ENCODE measurements at places on chromosomes 11 and 22. TPM values are rescaled to one million over a fixed set of nuclear protein-coding genes. Genes with fewer than 3 reads are reported as not detected.

DNA sequence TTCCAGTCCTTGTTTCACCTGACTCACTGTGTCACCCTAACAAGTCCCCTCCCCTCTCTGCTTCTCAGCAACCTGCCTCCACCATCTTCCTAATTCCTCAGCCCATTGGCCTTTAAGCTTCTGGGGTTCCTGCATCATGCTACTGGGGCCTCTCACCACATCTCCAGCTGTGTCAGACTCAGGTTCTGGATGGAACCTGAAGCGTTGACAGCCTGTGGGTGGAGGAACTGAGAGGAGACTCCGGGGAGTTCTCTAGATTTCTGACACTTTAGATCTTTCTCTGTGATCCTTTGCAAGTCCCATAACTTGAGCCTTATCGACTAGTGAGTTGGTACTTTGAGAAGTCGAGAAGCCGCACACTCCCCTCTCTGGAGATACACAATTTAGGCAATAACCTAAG, 11.6 kb upstream of the SLC5A1 start:
- no peak for DNase-seq

DNA sequence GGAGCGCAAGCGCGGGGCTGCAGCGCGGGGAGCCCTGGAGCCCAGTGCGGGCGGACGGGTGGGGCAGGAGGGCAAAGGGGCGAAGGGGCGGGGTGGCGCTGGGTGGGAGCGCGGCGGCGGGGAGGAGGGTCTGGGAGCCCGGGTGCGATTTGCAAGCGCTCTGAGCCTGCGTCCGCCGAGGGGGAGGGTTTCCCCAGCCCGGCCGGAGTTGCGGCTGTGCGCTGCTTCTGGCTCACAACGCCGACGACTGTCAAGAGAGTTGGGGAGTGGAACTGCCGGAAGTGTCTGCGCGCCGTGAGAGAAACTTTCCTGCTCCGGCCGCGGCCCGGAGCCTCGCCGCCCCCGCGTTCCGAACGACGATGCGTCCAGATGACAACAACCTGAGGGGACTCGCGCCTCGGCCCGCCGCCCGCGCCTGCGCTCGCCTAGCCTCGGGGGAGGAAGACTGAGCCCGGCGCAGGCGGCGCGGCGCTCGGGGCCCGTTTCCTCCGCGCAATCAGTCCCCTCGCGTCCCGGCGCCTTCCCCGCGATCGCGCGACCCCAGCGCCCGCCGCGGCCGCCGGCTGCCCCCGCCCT, at the start of gene ARHGAP42:
Gene ARHGAP42, plus strand, starts transcription at position 235 of the 576 bp plus-strand sequence. CDS start 391 bp downstream, outside the sequence.
- no peak for DNase-seq

DNA sequence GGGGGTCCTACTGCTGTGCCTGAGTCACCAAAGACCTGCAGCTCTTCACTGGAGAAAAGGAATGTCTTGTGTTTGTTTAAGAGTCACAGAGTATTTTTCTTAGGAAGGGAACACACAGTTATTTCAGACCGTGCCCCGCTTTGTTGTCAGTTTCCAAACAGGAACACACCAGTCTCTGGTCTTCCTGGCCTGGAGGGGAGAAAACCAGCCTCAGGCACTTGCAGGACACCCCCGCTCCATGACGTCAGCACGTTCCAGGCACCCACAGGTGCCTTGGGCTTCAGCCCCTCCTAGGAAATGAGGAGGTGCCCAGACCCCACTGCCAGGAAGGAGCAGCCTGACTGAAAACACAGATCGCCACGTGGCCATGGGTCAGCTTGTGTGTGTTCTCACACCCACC, 5.4 kb downstream of the DEAF1 start:
- DNase-seq: no peak

DNA sequence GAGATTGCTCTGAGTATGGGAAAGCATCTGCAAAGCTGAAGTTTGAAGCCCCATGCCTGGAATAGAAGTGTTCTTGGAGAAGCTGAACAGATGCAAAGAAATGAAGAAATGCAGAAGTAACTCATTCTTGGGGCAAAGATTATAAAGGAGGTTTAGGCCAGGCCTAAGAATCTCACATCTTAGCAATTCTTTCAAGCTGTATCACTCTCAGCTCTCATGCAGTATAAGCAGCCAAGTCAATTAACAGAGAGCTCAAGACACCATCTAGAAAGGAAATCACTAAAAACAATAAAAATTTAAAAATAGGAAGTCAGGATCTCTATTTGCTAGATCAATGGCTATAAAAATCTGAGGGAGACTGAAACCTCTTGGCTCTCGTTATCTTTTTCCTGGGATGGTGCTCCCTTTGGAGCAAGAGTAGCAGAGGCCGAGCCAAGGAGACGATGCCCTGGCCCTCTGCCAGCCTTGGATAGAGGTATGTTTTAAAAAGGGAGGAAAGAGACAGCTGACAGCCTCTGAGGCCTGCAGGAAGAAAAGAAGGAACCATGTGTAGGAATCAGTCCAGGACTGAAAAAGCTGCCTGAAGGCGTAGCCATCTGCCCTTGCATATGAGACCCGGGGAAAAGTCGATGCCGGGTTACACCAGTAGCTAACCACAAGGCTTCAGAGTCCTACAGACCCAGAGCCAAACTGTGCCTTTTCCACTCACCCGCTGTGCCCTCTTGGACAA, 229.8 kb downstream of the BLID start:
- DNase-seq: no peak

DNA sequence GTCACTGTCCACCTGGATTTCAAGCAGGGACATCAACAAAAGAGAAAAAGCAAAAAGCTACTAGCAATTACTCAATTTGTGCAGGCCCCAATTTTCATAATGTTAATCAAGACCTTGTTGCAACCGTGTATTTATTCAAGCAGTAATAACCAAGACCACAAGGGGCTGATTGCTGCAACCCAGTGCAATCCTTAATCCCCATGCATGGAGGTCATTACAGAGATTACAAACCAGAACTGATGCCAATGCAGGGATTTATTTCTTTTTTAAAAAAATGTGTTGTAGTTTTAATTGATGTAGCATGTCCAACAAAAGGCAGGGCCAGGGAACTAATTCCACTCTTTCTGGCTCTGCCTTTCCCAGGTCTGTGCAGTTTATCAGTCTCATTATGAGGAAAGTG, 18.4 kb downstream of the TECTA start:
- no peak for DNase-seq

- DNase-seq: no peak
These were observed 56.1 kb upstream of the NARS2 start for GRCh38 chr11:78630561-78631303.

- DNase-seq: no peak
These were observed 4.6 kb upstream of the CCDC188 start for GRCh38 chr22:20155330-20156041.

DNA sequence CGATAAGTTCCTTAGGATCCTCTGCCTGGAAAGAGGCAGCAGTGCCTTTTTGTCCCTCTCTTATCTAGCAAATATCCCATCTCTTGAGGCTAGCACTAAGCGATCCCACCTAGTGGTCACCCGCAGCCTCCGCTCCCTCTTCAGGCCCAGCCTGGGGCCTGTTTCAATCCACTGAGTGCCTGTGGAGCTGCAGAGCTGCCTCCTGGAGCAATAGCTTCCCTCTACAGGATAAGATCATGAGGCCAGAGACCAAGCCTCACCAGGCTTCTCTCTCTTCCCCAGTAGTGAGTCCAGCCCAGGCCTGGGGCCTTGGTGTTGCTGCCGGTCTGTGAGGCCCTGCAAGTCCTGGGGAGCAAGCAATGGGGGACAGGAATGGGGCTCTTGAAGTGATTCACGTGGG, 65.8 kb downstream of the SLC22A12 start:
- DNase-seq: no peak

DNA sequence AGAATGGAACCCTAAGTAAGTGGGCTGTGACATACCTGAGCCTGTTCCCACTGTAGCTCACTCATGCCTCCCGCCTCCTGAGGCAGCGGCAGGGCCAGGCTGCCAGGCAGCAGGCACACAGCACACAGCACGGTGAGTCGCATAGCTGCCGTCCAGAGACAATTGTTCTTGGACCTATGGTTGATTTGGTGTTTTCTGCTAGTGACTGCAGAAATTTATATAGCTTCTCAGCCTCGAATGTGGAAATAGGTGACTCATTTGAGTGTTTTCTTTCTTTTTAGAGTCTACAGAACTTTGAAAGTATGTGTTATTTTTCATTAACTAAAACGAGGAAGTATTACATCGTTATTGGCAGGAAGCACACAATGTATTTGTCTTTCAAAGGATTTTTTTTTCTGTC, at the start of gene MMP7:
Gene MMP7, minus strand, starts transcription at position 190 of the 400 bp plus-strand sequence. Its CDS starts 47 bp downstream, at position 143.
- DNase-seq: no peak

DNA sequence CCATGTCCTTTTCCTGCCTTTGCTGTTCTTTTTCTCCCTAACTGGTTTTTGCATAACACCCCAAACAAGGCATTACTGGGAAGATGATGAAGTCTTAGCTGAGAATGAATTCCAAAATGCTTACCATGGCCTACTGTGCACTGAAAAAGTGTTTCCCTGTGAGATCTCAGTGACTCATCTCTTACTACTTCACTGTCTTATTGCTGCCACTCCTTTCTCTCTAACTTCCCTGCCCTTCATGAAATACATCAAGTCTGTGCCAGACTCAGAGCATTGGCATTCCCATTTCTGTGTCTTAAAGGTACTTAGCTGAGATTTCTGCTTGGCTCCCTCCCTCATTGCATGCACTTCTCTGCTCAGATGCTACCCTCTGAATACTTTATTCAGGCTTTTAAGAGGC, 49.1 kb upstream of the MUC15 start:
- no peak for DNase-seq

GRCh38 chr11:131612533-131612932, 242.1 kb downstream of the NTM start:
- DNase-seq: no peak

GRCh38 chr22:35140879-35141745, 75.2 kb downstream of the ISX start:
- DNase-seq: no peak

GRCh38 chr22:22408731-22409696, 99.5 kb downstream of the ZNF280B start:
- no peak for DNase-seq

DNA sequence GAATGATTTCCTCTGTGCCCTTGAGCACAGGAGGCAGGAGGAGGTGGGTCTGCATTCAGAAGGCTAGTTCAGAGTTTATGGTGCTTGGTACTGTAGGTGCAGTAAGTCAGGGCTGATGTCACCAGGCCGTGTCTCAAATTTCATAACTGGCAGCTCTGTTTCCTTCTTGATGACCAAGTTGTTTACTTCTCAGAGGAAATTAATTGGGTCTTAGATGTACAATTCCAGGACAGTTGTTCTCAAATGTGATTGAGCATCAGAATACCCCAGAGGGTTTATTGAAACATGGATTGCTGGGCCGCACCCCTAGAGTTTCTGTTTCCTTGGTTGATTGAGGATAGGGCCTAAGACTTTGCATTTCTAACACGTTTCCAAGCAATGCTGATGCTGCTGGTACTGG, 6.2 kb downstream of the AMOTL1 start:
- no peak for DNase-seq

DNA sequence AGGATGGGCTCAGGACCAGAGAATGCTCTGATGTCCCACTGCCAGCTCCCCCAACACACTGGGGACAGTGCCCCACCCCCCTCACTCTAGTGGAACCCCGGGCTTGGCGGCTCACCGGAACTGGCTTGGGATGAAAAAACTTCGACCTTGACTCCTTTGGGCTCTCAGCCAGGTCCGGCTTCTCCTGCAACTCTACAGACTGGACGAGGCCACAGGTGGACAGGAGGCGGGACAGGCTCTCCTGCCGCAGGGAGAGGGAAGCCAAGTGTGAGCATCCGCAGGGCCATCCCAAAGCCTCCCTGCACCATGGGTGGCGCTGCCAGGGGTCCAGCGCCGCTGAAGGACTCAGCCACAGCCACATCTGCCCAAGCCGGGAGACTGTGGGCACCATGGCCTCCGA, 3.7 kb downstream of the RRP7A start:
- no peak for DNase-seq

- DNase-seq: no peak
These were observed 9.8 kb downstream of the MMP20 start for GRCh38 chr11:102615077-102615893.

GRCh38 chr11:121439337-121439736, 12.8 kb upstream of the SORL1 start:
- DNase-seq: no peak

GRCh38 chr11:2591805-2592204, 108.0 kb downstream of the KCNQ1OT1 start:
- DNase-seq: no peak

DNA sequence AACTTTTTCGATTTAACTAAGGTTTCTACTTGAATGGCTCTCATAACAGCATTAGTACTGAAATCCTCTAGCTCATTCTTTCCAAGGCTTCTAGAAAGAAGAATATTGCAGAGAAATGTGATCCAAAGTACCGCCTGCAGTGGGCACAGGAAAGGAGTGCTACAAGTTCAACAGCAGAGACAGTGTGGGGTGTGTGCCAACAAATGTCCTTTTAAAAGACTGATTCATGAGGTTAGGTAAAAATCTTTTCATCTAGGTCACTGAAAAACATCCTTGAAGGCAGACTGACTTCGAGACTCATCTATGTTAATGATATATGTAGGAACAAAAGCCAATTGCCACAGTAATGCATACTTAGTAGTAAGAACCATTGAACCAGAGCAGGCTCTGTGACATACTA, 349.1 kb upstream of the PITPNB start:
- no peak for DNase-seq

GRCh38 chr11:27524155-27524554, 17.6 kb upstream of the LIN7C start:
- no peak for DNase-seq

GRCh38 chr11:104380358-104380757, 216.4 kb upstream of the PDGFD start:
- no peak for DNase-seq

DNA sequence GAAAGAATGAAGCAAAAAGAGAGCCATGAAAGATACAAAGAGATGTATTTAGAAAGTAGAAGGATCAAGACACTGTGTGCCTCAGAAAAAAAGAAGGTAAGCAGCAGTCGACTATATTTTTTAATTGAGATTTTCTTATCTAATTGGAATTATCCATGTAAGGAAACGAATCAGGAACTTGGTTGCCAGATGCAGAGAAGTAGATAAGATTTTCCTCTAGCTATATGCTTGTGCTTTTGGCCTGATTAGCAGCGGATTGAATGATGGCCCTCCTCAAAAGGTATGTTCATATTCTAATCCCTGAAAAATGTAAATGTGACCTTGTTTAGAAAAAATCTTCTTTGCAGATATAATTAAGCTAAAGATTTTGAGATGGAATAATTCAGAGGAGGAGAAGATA, 43.9 kb upstream of the CARD18 start:
- DNase-seq: no peak

- no peak for DNase-seq
These were observed 87.7 kb downstream of the TMPRSS5 start for GRCh38 chr11:113618360-113618759.

GRCh38 chr11:5923427-5923776, 18.6 kb upstream of the OR56A3 start:
- DNase-seq: no peak

KRTAP5-9 gene
- polyA plus RNA-seq: not detected

OR5B21 gene
- not detected for polyA plus RNA-seq

MS4A4A gene
- 9.4 TPM for polyA plus RNA-seq

NOX4 gene
- 2.5 TPM for polyA plus RNA-seq

SUSD2 gene
- polyA plus RNA-seq: 0.91 TPM

MMP11 gene
- polyA plus RNA-seq: 9.1 TPM

TSGA10IP gene
- 0.25 TPM for polyA plus RNA-seq

TYR gene
- polyA plus RNA-seq: not detected

C11orf87 gene
- 0.06 TPM for polyA plus RNA-seq

FADS2 gene
- polyA plus RNA-seq: 75.9 TPM

IGF2 gene
- 3,671 TPM for polyA plus RNA-seq

OR5B2 gene
- not detected for polyA plus RNA-seq

ATXN10 gene
- 170 TPM for polyA plus RNA-seq

DRD2 gene
- 0.16 TPM for polyA plus RNA-seq

SMTNL1 gene
- 246 TPM for polyA plus RNA-seq

NLRP14 gene
- polyA plus RNA-seq: not detected

RAG2 gene
- polyA plus RNA-seq: 0.19 TPM

GPHA2 gene
- 0.35 TPM for polyA plus RNA-seq
